Calu3 (cell line): ENCODE measurements at places on chromosomes 5 and 9. TPM values are rescaled to one million over a fixed set of nuclear protein-coding genes. Genes with fewer than 3 reads are reported as not detected.

DNA sequence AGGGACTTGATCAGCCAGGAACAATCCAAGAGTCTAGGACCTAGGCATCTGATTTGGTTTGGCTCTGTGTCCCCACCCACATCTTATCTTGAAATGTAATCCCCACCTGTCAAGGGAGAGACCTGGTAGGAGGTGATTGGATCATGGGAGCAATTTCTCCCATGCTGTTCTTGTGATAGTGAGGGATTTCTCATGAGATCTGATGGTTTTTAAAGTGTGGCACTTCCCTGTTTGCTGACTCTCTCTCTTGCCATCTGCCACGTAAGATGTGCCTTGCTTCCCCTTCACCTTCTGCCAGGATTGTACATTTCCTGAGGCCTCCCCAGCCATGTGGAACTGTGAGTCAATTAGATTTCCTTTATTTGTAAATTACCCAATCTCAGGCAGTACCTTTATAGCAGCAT lies 201.7 kb upstream of the ACTBL2 start:
- no peaks in the 10 kb centered on the region for H3K27me3 ChIP-seq
- peak overlapping the region; percentile 21 for H3K27ac ChIP-seq
- no peak overlapping the region for H3K4me3 ChIP-seq
- peaks cover 16% of the 10 kb centered on the region for H3K4me1 ChIP-seq
- no peaks in the 10 kb centered on the region for H3K36me3 ChIP-seq

- peaks cover 20% of the 10 kb centered on the region for H3K36me3 ChIP-seq
- H3K4me3 ChIP-seq = no peak overlapping the region
- H3K27me3 ChIP-seq = no peaks in the 10 kb centered on the region
Measured at GRCh38 chr9:69147041-69147834, 26.8 kb upstream of the TJP2 start.

Gene SVEP1
- total RNA-seq = 0.24 and 0.35 TPM in 2 replicates

GRCh38 chr9:35680331-35681105 lies 6.8 kb downstream of the CA9 start:
- peaks cover 8% of the 10 kb centered on the region for H3K4me1 ChIP-seq
- no peak for DNase-seq
- no peaks in the 10 kb centered on the region for H3K27me3 ChIP-seq

GRCh38 chr9:78132701-78133058 lies 101.1 kb upstream of the GNAQ start:
- H3K4me1 ChIP-seq = no peaks in the 10 kb centered on the region
- no peak overlapping the region for H3K27ac ChIP-seq
- no peaks in the 10 kb centered on the region for H3K36me3 ChIP-seq
- no peaks in the 10 kb centered on the region for H3K27me3 ChIP-seq

- H3K4me3 ChIP-seq = no peak overlapping the region
- H3K27ac ChIP-seq = no peak overlapping the region
- H3K4me1 ChIP-seq = no peaks in the 10 kb centered on the region
- no peak for DNase-seq
- no peaks in the 10 kb centered on the region for H3K27me3 ChIP-seq
Measured at GRCh38 chr5:11377896-11378295, 526.4 kb downstream of the CTNND2 start.

Gene TMEM174
- not detected in 2 replicates for total RNA-seq

- H3K4me3 ChIP-seq = no peak overlapping the region
- H3K36me3 ChIP-seq = no peaks in the 10 kb centered on the region
Measured at GRCh38 chr5:44919560-44919959, 110.8 kb downstream of the MRPS30 start.

GRCh38 chr9:101372327-101373118 lies 12.3 kb downstream of the BAAT start:
- H3K36me3 ChIP-seq = no peaks in the 10 kb centered on the region
- no peak overlapping the region for H3K4me3 ChIP-seq
- H3K27ac ChIP-seq = no peak overlapping the region
- DNase-seq = no peak
- H3K4me1 ChIP-seq = peaks cover 30% of the 10 kb centered on the region

- no peak overlapping the region for H3K27ac ChIP-seq
- no peaks in the 10 kb centered on the region for H3K4me1 ChIP-seq
- no peak for DNase-seq
- H3K27me3 ChIP-seq = peaks cover 45% of the 10 kb centered on the region
Measured at GRCh38 chr9:97551308-97551707, 49.8 kb downstream of the TMOD1 start.

DNA sequence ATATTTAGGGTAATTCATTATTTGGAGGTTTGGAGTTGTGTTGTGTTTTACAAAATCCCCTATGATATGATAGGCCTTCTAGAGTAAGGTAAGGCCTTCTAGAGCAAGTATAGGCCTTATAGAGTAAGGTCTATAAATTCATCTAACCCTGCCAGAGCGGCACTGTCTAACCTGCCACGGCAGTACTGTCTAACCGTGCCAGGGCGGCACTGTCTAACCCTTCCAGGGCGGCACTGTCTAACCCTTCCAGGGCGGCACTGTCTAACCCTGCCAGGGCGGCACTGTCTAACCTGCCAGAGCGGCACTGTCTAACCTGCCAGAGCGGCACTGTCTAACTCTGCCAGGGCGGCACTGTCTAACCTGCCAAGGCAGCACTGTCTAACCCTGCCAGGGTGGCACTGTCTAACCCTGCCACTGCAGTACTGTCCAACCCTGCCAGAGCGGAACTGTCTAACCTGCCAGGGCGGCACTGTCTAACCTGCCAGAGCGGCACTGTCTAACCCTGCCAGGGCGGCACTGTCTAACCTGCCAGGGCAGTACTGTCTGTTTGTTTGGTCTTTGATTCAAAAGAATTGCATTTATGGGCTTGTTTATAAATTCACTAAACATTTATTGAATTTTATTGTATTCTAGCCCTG lies 9.6 kb downstream of the RNF20 start:
- no peak for DNase-seq
- no peaks in the 10 kb centered on the region for H3K36me3 ChIP-seq
- no peaks in the 10 kb centered on the region for H3K4me1 ChIP-seq
- no peak overlapping the region for H3K27ac ChIP-seq
- H3K4me3 ChIP-seq = no peak overlapping the region

- no peak overlapping the region for H3K4me3 ChIP-seq
- H3K4me1 ChIP-seq = no peaks in the 10 kb centered on the region
- no peaks in the 10 kb centered on the region for H3K36me3 ChIP-seq
- no peak for DNase-seq
- H3K27me3 ChIP-seq = no peaks in the 10 kb centered on the region
Measured at GRCh38 chr5:82663225-82663624, 385.1 kb upstream of the RPS23 start.

DNA sequence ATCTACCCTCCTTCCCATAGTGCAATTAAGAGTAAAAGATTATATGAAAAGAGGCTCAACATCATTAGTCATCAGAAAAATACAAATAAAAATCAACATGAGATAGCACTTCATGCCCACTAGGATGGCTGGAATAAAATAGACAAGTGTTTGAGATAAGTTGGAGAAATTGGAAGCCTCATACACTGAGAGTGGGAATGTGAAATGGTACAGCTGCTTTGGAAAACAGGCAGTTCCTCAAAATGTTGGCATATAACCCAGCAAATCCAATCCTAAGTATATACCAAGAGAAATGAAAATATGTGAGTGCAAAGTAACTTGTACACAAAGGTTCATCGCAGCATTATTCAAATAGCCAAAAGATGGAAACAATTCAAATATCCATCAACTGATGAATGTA lies 9.8 kb downstream of the SPATA31D3 start:
- no peak overlapping the region for H3K4me3 ChIP-seq
- DNase-seq = no peak
- H3K36me3 ChIP-seq = no peaks in the 10 kb centered on the region

DNA sequence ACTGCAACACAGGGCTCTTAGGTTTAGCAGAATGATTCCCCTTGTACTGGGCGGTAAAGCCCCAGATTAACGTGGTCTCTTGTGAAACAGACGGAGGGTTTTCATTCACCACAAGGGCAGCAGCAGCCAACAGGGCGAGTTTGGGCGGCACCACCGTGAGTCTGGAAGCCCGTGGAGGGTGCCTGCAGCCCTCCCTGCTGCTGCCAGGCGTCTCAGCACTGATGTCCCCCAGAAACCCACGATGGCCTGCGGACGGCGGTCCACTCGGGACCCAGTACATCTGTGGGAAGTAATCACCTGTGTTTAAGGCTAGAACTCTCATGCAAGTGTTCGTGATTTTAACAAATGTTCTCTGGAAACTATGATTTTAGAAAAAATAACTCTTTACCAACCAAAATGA lies 67.8 kb downstream of the IRX2 start:
- no peaks in the 10 kb centered on the region for H3K36me3 ChIP-seq
- DNase-seq = no peak
- H3K4me3 ChIP-seq = no peak overlapping the region
- no peaks in the 10 kb centered on the region for H3K4me1 ChIP-seq
- no peak overlapping the region for H3K27ac ChIP-seq

Gene DOCK2
- total RNA-seq = not detected in 2 replicates

DNA sequence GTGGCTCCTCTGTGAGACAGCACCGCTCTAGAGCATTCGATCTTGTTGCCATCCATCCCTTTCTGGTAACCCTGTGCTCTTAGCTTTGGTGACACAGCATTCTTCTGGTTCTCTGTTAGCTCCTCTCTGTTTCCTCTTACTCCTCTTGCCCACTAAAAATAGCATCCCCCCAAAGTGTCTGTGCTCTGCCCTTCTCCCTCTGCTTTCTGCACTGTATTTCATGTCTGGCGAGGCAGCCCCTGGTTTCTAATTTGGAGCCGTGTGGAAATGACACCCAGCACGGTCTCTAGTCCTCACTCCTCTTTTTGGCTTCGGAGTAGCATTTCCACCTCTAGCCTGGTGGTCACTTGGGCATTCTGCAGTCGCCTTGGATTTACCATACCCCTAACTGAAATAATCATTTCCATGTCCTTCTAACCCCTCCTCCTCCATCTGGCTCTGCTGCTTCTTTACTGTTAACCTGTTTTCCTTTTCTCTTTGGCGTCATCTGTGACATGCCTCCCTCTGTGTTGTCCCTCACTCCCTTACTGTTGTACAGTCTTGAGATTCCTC lies 23.8 kb downstream of the NPR3 start:
- no peak overlapping the region for H3K27ac ChIP-seq
- peaks cover 20% of the 10 kb centered on the region for H3K27me3 ChIP-seq
- H3K36me3 ChIP-seq = no peaks in the 10 kb centered on the region
- no peak for DNase-seq
- H3K4me1 ChIP-seq = no peaks in the 10 kb centered on the region
- H3K4me3 ChIP-seq = no peak overlapping the region

DNA sequence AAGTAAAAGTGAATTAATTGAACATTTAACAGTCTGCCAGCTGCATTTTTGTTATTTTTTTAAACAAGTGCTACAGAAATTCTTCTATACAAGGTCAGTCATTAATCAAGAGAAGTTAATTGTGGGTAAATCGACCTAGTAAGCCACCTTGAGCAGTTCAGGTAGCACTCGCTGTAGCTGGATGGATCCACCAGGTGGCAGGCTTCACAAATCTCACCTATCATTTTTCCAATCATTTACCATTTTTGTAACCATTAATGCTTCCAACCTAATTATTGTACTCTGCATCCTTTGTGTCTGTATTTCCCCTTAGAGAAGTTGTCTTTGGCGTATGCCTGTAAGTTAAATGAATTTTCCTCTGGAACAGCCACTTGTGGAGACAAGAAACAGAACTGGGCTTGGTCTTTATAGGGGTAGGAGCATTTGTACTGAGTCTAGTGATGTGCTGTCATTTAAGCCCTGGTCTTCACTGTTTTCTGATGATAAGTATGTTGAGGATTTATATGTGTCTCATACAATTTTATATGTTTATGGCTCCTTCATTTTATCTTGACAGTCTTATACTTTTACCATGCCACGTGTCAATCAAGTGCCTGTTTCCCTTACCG lies 39.5 kb downstream of the CD180 start:
- no peak overlapping the region for H3K4me3 ChIP-seq
- peak overlapping the region; percentile 47 for H3K27ac ChIP-seq
- peak; percentile 64 for DNase-seq

Gene HRCT1
- 0.69 and 0.90 TPM in 2 replicates for total RNA-seq

Gene CCNI2
- total RNA-seq = 3.3 and 3.4 TPM in 2 replicates

GRCh38 chr5:113263545-113263944 lies 171.2 kb downstream of the TSSK1B start:
- no peak overlapping the region for H3K4me3 ChIP-seq
- no peak for DNase-seq
- no peaks in the 10 kb centered on the region for H3K27me3 ChIP-seq

- H3K4me3 ChIP-seq = no peak overlapping the region
- no peak for DNase-seq
- H3K4me1 ChIP-seq = no peaks in the 10 kb centered on the region
- H3K36me3 ChIP-seq = no peaks in the 10 kb centered on the region
Measured at GRCh38 chr5:36712706-36713105, 106.3 kb downstream of the SLC1A3 start.
